ENCODE measurements at places on chromosomes 5 and 9.

DNA sequence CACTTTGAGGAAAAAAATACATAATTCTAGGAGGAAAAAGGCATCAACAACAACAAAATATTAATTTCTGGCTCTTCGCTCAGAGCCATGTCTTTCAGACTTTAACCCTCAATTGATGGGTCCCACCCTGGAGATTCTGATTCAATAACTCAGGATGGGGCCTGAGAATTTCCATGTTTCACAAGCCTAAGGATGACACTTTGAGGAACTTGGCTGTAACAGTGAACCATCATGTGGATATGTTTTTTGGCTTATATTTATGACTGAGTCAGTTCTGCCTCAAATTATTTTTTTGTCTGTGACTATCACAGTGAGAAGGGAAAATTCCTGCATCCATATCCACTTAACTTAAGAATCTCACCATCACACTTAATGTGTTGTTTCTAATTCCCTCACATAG lies 504.6 kb downstream of the RASEF start:
- no peak for DNase-seq

- no peak for DNase-seq
Observed at GRCh38 chr9:21210311-21210710, 3.4 kb upstream of the IFNA10 start.

DNA sequence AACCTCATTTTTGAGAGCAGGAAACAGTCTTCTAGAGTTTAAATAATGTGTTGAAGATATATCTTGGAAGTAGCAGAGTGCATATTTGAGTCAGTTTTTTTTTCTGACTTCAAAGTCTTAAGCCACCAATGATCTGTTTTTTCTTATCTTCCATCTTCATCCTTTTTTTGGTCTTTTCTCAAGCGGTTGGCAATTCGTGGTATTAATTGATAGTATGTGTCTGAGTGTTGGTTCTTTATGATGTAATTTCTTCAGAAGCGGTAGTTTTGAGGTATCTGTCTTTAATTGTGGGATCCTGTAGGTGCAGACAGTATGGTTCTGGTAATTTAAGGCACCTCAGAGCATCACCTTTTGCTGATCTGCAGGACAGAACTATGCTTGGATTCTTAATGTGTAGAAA lies 3.9 kb downstream of the CSNK1G3 start:
- no peak for DNase-seq

- DNase-seq, result no peak
Observed at GRCh38 chr9:91494751-91495150, 71.1 kb upstream of the NFIL3 start.

DNA sequence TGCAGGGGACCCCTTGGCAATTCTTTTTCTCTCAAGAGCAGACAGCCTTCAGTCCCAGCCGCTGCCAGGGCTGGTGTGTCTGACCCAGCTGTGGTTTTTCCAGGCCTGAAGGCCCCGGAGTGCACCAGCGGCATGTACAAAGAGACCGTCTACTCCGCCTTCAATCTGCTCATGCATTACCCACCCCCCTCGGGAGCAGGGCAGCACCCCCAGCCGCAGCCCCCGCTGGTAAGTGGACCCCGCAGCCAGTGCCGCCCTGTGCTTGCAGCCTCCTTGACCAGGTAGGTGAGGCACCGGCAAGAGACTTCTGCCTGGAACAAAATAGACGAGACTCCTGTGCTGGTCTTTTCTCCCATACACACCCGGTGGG lies 1.3 kb downstream of the TCF7 start:
- DNase-seq, result no peak

GRCh38 chr5:53068291-53068836 lies 41.2 kb downstream of the MOCS2 start:
- DNase-seq, result no peak

DNA sequence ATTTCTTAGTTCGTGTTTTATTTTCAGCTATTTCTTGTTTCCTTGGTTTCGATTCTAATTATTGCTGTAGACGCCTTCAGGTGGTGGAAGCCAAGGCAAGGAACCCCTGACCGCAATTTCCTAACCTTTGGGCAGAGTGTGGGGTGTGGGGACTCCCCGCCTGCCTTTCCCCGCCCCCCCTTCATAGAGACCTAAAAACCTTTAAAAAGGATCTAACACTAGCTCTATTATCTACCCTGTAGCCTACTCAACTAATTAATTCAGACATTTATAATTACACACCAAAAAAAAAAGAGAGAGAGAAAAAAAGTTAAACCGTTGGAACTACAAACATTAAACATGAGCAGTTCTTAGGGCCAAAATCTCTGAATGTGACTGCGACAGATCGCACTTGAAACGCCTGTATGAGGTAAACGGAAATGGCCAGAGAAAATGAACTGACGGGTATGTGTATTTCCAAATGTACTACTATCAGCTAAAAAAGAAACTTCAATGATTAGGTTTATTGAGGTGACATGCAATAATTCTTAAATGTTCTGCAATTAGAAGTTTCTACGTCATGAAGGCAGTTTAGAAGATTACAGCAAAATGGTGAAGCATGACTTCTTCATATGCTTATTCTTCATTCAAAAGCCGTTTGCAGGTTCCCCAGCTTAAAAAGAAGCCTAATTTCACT lies 19.0 kb upstream of the FER start:
- no peak for DNase-seq

DNA sequence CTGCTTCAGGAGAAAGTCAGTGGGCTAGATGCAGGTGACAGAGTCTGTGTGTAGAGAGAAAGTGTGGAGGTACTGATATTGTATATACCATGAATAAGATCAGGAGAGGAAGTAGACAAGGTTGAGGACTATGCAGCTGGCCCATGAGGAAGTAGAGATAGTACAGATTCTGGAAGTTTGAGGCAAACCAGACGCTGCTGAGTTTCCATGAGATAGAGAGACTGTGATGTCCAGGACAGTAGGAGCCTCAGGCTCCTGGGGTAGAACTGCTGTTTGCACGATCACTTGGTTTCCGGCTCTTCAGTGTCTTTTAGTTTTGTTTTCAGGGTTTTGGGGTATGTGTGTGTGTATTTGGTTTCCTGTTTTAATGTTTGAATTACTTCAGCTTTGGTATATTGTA lies 13.6 kb downstream of the OTULINL start:
- no peak for DNase-seq

GRCh38 chr5:114858665-114859437 lies 310.9 kb downstream of the TRIM36 start:
- DNase-seq, result no peak

DNA sequence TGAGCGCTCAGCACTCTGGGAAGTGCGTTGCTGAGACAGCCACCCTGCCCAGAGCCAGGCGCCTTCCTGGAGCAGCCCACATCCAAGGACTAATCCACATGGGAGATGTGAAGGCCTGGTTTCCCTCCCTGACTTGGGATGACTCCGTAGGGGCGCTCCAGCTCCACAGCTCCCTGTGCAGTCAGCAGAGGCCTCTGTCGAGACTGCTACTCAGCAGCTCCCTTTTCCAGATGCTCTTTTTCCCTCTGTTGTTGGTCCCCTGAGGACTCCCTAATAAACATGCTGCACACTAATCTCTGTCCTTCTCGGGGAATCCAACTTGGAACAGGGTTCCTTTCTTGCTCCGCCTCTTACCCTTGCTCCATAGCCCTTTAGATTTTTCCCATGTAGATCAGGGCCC lies 237.3 kb downstream of the ZSWIM6 start:
- DNase-seq, result no peak

DNA sequence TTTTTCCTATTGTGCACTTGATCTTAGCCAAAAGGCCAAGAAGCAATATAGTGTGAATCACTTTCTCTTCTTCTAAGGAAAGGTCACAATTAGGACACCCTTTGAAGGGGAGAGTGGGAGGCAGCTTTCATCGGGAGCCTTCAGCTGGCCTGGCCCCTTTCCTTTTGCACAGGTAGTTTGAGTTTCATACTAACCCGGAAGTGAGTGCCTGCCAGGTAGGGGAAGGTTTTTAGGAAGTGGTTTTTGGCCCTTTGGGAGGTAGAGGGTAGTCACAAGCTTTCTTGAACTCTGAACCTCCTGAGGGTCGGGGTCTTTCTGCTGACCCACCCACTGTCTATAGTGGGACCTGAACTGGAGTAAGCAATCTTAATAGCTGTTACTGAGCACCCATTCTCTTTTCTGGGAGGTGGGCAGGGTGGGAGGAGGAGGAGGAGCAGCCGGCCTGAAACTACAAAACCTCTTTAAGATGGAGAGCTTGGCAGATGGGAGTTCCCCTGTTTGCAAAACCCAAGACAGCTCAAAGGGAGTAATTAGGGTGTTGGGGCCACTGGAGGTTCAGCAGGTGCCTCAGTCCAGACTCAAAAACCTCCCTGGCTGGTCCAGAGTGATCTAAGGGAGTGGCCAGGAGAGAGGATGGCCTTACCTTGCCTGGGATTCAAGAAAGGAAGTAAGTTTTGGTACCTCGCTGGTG lies 6.0 kb downstream of the LARP1 start:
- DNase-seq, result no peak

DNA sequence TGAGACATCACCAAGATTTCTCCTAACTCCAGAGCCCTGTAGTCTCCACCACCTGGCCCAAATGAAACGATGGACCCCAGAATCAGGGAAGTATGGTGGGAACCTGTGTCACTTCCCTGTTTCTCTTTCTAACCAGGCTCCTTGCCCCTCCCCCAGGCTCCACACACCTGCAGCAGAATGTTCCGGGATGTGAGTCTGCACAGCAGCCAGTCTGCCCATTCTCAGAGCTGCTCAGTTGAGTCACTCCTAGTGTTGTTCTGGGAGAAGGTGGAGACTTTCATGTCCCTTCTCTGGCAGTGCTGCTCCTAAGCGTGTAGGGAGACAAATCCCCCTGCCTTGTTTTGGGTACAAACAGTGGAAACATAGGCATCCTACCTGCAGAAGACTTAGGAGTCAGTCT lies 76.0 kb upstream of the XPA start:
- no peak for DNase-seq

- no peak for DNase-seq
Observed at GRCh38 chr5:171506951-171507350, 87.5 kb downstream of the FGF18 start.

GRCh38 chr5:78927657-78928282 lies 57.3 kb downstream of the ARSB start:
- no peak for DNase-seq

DNA sequence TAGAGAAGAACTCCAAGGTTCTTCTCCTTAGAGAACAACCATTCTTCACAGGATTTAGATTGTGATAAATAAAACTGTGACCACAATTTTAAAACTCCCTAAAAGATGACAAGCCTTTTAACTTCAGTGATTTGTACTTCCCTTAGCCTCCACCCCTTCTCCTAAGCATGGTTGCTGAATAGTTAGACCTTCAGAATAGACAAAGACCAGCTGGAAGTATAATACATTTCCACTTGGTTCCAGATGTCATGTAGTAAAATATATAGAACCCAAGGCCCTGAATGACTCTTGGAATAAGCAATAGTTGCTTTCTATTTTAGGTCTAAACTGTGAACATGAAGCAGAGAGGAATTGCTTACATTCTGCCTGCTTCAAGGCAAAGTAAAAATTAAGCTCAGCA lies 208.7 kb downstream of the ARRDC3 start:
- DNase-seq, result no peak

DNA sequence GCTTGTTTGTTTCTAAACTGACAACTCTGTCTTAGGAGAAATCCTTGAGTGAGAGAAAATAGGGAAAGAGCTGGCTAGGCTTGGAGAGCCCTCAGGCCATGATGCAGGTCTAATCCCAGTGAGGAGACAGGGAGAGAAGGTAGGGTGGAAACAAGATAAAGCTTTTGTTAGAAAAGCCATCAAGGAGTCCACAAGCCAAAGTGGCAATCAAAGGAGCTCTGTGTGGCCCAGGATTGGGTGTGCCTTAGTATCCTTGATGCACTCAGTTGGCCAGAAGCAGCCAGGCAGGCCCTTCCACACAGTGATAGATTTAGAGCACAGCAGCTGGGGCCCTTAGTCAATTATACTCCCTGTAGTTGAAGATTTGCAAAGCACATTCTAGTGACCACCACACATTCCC lies 73.9 kb downstream of the ALDH7A1 start:
- DNase-seq, result no peak

DNA sequence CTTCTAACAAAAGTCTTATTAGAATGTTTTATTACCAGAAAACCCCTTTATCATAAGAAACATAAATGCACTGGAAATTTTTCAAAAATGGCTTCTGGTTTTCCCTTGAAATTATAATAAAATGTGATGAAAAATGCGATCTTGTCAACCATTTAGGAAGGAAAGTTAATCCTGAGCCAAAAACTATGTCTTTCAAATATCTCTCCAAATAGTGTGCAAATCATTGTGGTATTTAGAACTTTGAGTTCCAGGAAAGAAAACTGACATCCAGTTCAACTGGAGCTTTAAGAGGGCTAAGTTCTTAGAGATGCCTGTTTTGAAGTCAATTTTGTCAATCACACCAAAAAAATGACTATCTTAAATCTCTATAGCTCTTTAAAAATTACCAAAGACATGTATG lies 425.4 kb downstream of the DNAH5 start:
- no peak for DNase-seq

- DNase-seq, result no peak
Observed at GRCh38 chr5:101751105-101751504, 545.0 kb downstream of the SLCO4C1 start.

DNA sequence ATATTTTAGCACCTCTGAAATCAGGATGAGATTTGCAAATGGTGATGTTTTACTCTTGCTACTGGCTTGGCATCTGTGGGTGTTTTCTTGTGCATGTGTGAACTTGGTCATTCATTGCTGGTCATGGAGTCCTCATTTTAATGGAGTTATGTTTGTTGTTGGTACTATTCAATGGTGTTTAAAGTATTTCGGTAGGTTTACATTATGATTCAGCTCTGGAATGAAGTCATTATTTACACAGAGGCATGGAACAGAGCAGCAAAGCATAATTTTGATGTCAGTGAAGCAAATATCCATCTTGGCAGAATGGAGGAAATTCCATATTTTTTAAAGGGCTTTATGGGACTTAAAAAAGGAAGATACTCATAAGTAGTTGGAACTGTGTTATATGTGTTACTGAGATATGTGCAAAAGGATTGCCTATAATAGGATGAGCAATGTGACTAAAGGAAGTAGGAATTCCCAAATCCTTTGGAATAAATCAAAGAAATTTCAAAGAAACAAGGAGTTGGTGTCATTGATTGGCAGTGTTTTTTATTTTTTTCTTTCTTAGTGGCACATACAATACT lies 147.4 kb downstream of the ACTBL2 start:
- DNase-seq, result no peak

DNA sequence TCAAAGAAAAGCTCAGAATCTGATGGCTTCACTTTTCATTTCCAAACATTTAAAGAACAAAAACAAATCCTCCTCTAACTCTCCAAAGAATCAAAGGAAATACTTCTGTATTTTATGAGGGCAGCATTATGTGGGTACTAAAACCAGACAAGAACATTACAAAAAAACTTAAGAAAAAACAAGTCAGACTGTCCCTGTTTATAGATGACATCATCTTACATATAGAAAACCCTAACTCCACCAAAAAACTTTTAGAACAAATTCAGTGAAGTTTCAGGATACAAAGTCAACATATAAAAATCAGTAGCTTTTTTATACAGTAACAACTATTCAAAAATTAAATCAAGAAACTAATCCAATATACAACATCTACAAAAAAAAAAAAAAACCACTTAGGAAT lies 136.2 kb downstream of the PJA2 start:
- DNase-seq, result no peak
